ENCODE measurements at places on chromosomes 7 and 10.

GRCh38 chr7:127252778-127253280 is at the start of gene GRM8:
Gene GRM8, minus strand, starts transcription at chr7:127252941.
- DNase-seq = peak; percentile 32

- peak; percentile 63 for DNase-seq
These were observed 6.3 kb upstream of the OPN4 start for GRCh38 chr10:86647773-86648703.

DNA sequence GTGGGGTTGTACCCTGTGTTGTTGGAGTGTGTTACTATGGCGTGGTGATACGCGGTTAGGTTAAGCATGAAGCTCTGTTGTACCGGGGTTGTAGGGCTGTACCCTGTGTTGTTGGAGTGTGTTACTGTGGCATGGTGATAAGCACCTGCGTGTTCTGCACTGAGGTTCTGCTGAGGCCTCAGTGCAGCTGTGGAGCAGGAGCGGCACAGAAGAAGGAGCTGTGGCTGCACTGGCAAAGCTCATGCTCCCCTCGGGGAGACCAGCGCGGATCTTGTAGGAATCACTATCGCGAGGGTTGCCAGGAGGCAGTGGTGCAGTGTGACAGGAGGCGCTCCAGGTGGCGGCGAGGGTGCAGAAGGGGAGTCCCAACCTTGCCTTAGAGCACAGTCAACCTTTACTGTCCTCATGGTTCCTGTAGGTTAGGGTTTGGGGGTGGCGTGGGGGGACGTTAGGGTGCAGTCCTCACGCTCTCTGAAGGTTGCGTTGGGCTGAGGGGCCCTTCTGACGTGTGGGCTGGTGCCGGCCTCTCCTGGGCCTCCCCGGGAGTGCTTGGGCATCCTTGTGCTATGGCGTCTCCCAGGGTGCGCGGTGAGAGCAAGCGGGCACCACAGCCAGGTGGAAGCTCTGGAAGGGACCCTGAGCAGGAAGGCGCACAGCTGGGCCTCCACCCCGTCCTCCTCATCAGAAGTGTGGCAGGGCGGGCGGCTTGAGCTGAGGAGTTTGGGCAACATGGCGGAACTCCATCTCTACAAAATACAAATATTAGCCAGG is 11.0 kb downstream of the DYNC2I1 start:
- no peak for DNase-seq

DNA sequence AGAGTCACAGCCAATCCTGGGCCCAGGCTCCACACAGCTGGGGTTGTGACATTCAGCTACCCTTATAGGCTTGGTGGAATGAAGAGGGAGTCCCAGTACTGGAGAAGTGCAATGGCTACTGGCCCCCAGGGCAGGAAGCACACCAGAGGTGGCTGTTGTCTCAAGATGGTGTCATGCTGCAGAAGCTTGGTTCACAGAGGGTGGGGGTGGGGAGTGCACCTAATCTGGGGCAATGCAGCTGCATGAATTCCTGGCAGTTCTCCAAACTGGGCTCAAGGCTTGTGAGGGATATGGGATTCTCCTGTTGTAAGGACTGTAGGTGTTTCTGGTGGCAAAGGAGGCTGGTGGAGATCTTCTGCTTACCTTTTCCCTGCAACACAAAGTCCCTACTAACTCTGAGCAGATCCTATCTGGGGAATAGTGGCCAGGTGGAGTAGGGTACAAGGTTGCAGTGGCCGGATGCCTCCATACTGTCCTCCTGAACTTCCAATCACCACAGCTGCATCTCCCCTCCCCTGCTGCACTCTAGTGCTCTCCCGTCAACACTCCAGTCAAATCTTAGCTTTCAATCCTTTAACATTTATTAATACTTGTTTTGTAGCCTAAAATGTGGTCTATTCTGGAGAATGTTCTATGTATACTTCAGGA is 27.4 kb upstream of the PLA2G12B start:
- no peak for DNase-seq

DNA sequence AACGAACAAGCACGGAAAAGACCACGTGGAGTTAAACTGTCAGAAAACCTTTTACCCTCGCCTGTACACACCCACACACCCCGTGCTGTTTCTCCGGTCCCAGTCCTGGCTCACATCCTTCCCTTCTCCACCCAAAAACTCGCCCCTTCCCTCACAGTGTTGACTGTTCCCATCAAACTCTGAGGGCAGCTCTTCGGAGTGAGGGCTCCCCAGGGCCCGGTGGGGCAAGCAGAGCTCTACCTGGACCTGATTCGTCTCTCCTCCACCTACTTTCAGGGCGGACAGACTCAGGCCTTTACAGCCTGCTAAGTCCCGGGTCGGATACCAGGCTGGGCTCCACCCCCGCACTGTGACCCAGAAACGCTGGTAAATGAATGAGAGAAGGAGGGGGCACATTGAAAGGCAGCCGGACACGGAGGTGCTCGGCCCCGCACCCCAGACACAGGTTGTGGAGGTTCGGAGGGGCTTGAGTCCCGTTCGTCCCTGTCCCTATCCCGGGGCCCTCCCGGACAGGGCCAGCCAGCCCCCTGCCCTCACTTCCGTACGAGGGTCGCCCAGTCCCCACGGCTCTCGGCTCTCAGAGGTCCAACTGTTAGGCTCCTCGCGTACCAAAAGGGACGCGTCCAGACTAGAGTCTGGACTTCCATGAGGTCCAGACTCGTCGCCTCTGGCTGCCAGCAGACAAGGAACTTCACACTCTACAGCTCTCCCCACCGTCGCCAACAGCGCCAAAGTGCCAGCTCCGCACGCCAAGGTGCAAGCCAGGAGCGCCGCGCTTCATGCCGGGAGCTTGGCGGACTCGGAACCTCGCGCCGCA is 31.7 kb upstream of the ASL start:
- no peak for DNase-seq

DNA sequence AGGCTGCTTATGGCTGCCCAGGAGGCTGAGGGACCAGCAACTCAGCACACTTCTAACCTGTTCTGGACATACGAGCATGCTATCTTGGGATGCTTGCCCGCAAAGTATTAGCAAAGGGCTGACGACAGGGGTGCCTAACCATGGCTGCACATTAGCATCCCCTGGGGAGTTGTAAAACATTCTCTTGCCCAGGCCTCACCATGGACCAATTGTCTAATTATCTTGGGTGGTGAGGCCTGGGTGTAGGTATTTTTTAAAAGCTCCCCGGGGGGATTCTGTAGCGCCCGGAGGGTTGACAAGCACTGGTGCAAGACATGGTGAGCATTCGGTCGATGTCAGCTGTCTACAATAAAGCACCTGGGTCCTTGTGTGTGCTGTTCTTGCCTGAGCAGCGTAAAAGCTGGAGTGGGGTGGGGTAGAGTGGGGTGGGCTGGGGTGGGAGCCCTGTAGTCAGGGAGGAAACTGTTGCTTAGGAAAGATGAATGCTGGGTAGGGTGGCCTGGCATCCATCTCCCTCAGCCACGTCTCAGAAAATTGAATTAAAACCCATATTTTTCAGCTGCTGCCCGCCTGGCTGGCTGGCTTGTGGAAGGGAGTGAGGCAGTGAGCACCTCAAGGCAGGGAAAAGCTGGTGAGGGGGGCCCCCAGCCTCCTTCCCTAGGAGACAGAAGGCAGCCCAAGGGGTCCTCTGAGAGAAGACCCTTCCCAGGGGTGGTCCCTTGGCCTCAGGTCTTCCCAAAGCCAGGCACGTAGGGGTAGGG is 2.9 kb upstream of the ADCYAP1R1 start:
- DNase-seq = no peak

DNA sequence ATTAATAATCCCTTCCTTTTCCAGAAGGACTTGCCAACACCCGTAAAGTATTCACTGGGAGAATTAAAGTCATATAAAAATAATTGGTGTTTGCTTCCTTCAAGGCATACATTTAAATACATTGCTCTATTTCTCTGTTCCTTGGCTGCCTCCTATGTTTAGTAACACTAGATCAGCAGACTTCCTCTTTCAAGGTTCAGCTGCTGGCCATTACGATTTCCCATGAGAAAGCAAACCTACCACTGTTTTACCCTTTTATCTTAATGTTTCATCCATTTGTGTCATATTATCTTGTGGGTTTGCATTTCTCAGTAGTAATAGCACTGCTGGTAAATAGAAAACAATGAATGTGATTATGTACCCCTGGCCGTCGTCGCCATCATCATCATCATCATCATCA is 313.8 kb upstream of the BMPER start:
- no peak for DNase-seq

DNA sequence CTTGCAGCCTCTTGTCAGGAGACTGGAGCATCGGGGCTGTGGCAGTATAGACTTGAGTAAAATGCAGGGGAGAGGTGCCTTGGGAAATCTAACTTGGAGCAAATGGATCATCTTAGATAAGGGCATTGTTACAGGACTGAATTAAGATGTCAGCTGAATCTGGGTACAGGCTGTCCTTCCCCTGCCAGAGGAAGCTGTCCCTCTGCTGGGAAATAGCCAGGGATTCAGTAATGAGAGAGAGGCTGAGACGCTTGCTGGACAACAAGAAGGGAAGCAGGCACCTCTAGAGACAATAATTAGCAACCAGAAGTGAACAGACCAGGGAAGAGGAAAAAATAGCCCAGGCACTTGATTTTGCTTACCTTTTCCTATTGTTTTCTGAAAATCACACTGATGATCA is 20.7 kb upstream of the RAPGEF5 start:
- DNase-seq = no peak

DNA sequence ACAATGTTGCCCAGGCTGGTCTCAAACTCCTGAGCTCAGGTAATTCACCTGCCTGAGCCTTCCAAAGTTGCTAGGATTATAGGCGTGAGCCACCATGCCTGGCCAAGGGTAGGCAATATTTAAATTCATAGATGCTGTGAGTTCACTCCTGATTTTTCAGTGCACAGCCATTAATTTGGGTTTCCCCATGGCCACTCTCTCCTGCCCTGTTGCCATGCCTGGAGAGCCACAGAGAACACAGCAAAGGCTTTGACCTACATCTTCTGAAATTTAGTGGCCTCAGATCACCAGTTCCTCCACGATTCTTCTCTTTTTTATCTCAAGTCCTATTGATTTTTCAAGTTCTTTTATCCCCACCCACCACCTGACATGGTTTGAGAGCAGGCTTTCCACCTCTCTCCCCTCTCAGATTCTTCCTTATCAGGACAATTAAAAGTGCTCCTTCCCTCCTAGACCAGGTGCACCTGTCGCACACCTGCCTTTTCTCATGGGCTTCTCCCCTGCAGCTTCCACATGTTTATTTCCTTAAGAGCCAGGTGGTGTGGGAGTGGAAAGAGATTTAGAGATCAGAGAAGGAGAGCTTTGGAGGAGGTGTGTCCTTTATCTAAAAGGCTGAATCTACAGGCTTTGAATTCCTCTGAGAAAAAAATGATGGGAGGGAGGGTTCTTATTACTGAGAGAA is 123.8 kb downstream of the ADRA2A start:
- DNase-seq = no peak

DNA sequence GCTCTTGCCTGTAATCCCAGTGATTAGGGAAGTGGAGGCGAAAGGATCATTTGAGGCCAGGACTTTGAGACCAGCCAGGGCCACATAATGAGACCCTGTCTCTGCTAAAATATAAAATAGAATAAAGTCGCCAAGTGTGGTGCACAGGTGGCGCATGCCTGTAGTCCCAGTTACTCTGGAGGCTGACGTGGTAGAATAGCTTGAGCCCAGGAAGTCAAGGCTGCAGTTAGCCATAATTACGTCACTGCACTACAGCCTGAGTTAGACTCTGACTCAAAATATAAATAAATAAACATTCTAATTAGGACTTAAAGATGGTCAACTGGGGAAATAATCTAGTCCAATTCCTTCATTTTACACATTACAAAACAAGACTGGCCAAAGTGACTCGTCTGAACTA is 768 bp downstream of the CHCHD2 start:
- peak; percentile 47 for DNase-seq

GRCh38 chr7:835485-836401 is 3.5 kb downstream of the SUN1 start:
- no peak for DNase-seq

DNA sequence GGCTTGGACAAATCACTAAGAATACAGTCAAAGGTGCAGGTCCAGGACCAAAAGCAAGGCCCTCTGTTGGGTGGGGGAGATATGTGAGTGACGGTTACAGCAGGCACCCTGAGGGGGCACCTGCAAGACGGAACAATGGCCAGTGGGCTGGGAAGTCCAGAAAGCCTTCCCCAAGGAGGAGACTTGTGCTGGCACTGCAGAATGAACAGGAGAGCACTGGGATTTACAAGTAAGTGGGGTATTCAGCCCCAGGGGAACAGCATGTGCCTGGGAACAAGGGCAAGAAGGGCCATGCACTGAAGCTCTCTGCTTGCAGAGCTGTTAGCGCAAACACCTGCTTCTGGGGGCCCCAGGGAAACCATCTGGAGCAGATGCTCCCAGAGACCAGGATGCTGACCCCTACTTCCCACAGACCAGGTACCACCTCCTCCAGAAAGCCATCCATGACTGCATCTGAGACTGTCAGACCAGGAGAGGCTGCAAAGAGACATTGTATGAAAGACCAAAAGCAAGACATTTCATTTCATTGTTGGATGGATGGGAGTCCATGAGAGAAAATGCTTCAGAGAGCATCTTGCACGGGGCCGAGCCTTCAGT is 24.6 kb upstream of the ZMIZ1 start:
- no peak for DNase-seq

DNA sequence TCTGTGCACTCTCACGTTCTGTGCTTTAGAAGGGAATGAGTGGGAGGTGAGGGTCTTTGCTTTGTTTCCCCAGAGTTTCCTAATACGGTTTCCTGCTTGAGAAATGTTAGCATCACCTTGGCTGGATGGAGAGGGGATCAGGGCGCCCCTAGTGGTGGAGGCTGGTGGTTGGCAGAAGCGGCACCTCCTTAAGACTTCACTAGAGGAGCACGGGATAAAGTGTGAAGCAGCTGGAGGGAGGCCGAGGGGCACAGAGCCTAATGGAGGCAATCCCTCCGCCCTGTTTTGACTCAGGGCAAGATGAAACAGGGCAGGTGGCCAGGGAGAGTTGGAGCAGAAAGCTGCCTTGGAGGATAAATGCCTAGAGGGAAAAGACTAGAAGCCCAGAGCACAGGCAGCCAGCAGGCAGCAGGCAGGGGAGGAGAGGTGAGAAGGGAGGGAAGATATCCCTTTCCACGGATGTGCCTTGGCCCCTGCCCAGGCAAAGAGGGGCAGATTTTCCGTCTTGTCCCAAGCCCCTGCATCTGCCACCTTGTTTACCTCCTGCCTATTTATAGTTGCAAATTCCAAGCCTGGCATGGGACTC is 56.0 kb upstream of the BTRC start:
- peak; percentile 54 for DNase-seq

GRCh38 chr10:4176500-4177281 is 391.7 kb upstream of the KLF6 start:
- DNase-seq = no peak

GRCh38 chr10:31721096-31721495 is 207.5 kb downstream of the ARHGAP12 start:
- DNase-seq = no peak

DNA sequence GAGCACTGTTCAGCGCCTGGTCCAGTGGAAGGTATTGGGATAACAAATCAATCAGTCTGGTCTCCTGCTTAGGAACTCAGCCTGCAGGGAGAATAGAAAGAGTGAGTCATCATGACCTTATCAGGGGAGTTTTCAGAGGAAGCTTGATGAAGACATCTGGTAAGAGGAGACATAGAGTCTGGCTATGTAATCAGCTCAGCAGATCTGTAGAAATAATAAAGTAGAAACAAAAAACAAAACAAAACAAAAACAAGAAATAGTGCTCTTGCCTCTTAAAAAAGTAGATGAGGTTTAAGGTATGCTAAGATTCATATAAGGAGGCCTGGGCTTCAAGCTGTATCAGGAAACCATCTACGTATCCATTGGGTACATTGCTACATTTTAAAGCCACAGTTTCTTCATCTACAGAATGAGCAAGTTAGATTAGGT is 14.4 kb downstream of the TAS2R41 start:
- no peak for DNase-seq

Measured in SJSA1 (cell line).